ENCODE measurements at places on chromosomes 7 and 10. TPM values are rescaled to one million over a fixed set of nuclear protein-coding genes. Genes with fewer than 3 reads are reported as not detected.

MYL10 gene
- total RNA-seq, result not detected

DNA sequence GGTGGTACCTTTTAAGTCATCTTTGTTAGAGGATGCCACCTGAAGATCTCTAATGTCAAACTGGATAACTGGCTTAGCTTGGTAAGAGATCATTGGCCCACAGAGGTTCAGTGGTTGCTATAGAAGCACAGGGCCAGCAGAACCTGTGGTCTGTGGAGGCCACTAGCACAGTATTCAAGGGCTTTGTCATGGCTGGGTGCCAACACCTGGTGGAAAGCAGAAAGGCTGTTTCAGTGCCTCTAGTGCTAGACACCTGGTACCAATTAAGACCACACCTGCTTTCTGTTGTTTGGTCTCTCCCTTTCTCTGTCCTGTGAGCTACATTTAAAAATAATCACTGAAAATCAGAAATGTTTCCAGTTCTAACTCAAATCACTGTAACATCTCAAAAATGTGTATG is 10.0 kb upstream of the PCGF5 start:
- no peaks in the 10 kb centered on the region for H3K27me3 ChIP-seq
- H3K27ac ChIP-seq, result no peak overlapping the region
- H3K4me1 ChIP-seq, result peaks cover 32% of the 10 kb centered on the region
- H3K4me3 ChIP-seq, result no peak overlapping the region
- no peak for DNase-seq
- peaks cover 4% of the 10 kb centered on the region for H3K36me3 ChIP-seq

DNA sequence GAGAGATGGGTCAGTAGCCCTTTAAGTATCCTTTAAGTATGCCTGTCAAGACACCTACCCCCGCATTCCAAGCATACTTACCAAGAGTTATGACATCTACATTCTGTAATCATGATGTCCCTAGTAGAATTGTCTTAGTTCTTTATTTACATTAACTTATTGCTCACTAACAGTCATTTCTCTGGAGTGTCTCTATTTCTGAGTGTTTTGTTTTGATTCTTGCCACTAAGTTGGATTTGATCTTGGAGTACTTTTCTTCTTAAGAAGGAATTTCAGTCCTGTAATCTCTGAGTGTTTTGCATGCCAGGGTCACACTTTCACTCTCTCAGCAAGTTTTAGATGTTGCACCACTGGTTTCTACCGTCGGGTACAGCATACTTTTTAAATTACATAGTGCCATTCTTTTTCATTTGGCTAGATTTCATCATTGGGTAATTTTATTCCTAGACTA is 1053.9 kb downstream of the KCNMA1 start:
- no peak overlapping the region for H3K27ac ChIP-seq
- no peaks in the 10 kb centered on the region for H3K4me1 ChIP-seq
- no peak for DNase-seq
- H3K36me3 ChIP-seq, result no peaks in the 10 kb centered on the region

DNA sequence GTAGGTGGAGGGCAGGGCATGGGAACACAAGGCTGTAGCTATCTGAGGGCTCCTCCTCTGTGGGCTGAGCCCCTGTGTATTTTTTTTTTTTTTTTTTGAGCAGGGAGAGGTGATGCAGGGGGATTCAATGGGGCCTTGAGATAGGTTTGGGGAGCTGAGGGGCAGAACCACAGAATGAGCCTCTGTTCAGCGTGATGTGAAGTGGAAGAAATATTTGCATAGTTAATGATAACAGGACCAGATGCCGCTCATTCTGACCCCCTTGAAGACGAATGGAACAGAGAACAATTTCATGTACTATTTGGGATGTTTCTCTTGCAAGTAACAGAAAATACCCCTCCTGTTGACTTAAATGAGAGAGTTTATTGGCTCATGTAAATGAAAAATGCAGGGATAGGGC is 69.7 kb upstream of the EMX2 start:
- no peak for DNase-seq
- H3K4me3 ChIP-seq, result no peak overlapping the region
- H3K4me1 ChIP-seq, result peaks cover 4% of the 10 kb centered on the region
- peaks cover 11% of the 10 kb centered on the region for H3K27me3 ChIP-seq
- no peaks in the 10 kb centered on the region for H3K36me3 ChIP-seq
- H3K27ac ChIP-seq, result no peak overlapping the region

DNA sequence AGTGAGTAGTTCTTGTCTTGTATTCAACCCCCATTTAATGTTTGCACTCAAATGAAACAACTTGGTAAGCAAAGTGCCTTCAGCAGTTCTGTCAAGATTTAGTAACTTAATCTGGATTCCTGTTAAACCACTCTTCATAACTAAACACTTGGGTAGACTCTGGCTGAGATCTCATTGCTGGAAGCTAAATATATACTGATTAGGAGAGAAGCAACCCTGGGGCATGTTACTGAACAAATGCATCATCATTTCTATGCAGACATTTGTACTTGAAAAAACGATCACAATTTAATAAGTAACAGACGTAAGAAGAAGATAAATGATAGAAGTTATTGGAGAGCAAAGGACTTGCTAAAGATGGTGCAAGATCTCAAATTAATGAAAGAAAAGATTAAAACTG is 308.4 kb upstream of the POM121L12 start:
- H3K36me3 ChIP-seq, result no peaks in the 10 kb centered on the region
- H3K4me1 ChIP-seq, result no peaks in the 10 kb centered on the region
- DNase-seq, result no peak
- no peaks in the 10 kb centered on the region for H3K27me3 ChIP-seq
- no peak overlapping the region for H3K27ac ChIP-seq

TRPV5 gene
- total RNA-seq, result not detected

DNA sequence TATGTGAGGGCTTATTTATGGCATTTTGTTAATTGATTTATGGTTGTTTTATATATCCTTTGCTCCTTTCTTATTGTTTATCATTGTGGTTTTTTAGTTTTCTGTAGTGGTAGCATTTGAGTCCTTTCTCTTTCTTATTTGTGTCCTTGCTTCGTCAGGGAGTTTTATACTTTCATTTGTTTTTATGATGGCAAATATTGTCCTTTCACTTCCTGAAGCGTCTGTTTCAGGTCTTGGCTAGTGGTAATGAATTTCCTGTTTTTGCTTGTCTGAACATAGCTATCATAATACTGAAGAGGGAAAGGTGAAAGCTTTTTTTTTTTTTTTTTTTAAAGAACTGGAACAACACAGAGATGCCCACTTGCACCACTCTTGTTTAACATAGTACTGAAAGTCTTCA is 228.2 kb downstream of the ATRNL1 start:
- no peak overlapping the region for H3K4me3 ChIP-seq
- DNase-seq, result no peak
- H3K27ac ChIP-seq, result no peak overlapping the region
- no peaks in the 10 kb centered on the region for H3K36me3 ChIP-seq
- no peaks in the 10 kb centered on the region for H3K27me3 ChIP-seq

OR6B1 gene
- not detected for total RNA-seq
